ENCODE measurements at places on chromosomes 3 and 15.
A peak's percentile ranks its signal among the peaks of the same experiment; 100 is the strongest.

GRCh38 chr3:197293605-197294237 is 4.7 kb downstream of the DLG1 start:
- no peak for DNase-seq

DNA sequence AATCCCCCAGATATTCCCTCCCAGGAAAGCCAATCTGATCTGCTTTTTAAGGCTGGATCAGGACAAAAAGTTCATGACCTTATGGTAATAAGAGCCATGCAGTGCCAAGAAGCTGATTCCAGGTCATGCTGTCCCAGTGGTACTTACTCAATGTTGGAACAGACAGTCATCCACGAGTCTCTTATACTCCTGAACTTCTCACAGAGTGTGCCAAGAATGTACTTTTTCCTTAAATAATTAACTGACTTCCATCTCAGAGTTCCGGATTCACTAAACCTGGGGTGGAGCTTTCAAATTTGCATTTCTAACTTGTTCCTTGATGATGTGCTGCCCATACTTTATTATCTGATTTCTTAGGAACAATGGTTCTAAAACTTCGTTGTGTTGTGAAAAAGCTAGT is 3.4 kb upstream of the P3H2 start:
- DNase-seq, result no peak

- no peak for DNase-seq
Observed at GRCh38 chr3:59285560-59285959, 235.7 kb upstream of the CFAP20DC start.

DNA sequence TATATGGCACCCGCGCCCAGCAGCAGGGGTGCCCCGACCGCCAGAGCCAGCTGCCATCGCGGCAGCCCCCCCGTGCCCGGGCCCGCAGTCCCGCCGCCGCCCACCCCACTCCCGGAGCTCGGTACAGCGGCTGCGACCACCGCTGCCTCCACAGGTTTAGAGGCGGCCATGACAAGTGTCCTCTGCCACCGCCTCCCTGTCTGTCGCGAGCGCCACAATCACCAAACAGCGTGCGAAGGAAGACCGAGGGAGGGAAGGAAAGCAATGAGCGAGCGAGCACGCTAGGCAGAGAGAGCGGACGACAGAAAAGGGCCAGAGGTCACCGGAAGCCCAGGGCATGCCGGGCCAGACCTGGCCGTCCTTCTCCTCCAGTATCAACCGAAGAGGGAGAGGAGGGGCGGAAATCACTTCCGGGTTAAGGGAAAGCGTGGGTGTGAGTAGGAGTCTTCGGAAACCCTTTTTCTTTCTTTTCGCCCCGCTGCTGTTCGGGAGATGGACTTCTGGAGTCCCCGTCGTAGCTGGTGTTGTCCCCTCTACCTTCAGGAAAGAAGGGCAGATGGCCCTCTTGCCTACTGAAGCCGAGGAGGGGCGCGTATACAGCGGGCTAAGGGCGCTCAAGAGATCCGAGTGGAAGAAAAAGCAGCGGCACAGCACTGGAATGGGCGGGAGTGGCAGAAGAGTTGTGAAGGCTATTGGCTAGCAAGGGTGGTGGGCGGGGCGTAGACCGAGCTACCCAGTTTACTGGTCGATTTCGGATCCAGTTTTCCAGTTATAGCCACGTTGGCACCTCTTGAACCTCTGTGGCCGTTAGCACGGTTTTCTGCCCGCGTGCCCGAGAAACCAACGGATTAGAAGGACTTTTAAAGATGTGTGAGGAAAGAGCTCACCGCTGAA is at the start of the genes LNP1 and TOMM70:
Gene LNP1, plus strand, starts transcription at position 760 of the 894 bp plus-strand sequence. CDS start 28,191 bp downstream, outside the sequence.
Gene TOMM70, minus strand, starts transcription at position 310 of the 894 bp plus-strand sequence. Its CDS starts 140 bp downstream, at position 170.
- peak; percentile 85 for DNase-seq

- DNase-seq, result no peak
Observed at GRCh38 chr15:90603893-90604292, 74.2 kb downstream of the CRTC3 start.

- DNase-seq, result no peak
Observed at GRCh38 chr15:67024998-67025368, 40.4 kb upstream of the SMAD3 start.

- DNase-seq, result no peak
Observed at GRCh38 chr3:94593526-94594150, 530.8 kb downstream of the NSUN3 start.

- no peak for DNase-seq
Observed at GRCh38 chr3:154582501-154582900, 152.5 kb upstream of the GPR149 start.

- DNase-seq, result no peak
Observed at GRCh38 chr15:29835301-29835700, 13.0 kb upstream of the TJP1 start.

DNA sequence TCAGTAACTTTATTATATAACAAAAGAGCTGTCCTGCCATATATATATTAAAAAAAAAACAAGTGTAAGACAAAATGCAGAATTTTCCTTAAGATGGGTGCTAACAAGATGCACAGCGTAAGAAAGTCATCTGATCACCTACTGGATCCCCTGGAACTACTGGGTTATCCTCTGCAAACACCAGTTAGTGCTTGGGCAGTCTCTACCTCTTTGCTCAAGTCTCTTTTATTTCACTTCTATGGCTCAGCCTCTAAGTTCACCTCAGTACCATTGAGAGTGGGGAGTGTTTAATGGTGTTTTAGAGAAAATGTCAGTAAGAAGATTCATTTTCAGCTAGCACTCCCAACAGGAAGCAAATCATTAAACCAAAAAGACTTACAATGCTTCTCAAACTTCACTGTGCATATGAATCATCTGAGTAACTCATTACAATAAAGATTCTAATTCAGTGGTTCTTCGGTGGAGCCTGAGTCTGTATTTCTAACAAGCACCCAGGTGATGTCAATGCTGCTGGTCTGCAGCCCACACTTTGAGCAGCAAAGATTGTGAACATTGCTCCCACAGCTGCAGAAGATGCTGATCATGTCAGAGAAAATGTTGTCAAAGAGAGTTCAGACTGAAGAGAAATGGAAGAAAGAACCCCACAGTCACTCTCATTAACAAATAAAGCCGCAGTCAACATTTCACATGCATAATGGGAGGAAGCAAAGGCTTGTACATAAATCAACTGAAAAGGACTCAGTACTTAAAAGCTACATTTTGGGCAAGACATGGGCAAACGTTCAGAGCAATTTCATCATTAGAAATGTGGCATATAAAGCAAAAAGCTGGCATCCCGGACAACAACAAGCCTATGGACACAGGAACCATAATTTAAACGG is 227.1 kb upstream of the ATP11B start:
- no peak for DNase-seq

DNA sequence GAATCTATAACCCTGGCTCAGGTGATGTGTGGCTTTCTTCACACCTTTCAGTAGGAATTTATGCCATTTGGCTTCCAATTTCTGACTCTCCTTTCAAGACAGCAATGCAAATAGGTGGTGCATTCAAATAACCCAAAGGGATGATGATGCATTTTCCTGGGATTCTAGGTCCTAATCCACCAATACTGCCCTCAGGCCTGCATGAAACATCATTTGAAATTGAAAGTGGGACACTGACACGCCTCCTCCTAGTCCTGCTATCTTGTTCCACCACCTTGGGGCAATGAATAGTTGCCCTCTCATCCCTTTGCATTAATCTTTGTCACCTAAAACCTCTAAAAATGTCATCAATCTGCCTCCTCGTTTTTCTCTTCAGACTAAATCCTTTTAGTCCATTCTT is 198.4 kb upstream of the ST8SIA2 start:
- DNase-seq, result no peak

DNA sequence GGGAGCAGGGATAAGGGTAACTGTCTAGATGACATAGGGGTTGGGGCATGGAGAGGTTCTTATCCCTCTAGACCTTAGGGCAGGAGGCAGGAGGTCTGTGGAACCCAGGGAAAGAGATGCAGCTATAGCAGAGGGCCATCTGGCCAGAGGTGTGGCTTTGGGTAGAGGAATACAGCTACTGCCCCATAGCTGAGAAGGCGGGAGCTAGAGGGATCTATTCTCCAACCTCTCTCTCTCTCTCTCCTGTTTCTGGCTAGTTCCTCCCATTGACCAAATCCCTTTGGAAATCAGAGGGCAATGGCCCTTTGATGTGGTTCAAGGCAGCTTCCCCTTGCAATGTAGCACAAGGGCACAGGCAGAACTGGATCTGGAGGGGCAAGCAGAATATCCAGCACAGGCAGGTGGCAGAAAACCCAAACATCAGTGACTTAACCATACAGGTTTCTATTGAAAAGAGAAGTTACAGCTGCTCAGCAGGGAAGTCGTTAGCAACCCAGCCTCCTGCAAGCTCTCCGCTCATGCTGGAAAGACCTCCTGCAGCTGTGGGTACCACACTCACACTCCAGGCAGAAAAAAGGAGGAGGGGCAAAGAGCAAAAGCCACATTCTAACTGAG is 22.3 kb upstream of the LMOD3 start:
- DNase-seq, result no peak

- no peak for DNase-seq
Observed at GRCh38 chr3:124620600-124621063, 109.6 kb upstream of the UMPS start.

GRCh38 chr3:174216946-174217718 is 642.0 kb upstream of the NAALADL2 start:
- DNase-seq, result no peak

DNA sequence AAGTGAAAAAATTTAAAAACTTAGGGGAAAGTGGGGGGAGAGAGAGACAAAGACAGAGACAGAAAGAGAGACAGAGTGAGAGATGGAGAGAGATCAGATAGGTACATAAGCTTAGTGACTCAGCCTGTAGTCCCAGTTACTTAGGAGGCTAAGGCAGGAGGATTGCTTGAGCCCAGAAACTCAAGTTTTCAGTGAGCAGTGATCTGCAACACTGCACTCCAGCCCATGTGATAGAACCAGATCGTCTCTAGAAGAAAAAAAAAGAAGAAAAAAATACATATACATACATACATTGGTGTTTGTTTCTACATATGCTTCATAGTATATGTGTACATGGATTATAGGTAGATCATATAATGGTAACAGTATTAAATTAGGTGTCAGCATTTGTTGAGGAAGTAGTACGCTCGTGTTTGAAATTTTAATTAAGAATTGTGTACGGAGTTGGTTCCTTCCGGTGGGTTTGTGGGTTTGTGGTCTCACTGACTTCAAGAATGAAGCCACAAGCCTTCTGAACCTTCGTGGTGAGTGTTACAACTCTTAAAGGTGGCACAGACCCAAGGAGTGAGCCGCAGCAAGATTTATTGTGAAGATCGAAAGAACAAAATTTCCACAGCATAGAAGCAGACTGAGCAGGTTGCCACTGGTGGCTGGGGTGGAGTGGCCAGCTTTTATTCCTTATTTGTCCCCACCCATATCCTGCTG is 38.3 kb upstream of the SNRPN start:
- DNase-seq, result no peak

DNA sequence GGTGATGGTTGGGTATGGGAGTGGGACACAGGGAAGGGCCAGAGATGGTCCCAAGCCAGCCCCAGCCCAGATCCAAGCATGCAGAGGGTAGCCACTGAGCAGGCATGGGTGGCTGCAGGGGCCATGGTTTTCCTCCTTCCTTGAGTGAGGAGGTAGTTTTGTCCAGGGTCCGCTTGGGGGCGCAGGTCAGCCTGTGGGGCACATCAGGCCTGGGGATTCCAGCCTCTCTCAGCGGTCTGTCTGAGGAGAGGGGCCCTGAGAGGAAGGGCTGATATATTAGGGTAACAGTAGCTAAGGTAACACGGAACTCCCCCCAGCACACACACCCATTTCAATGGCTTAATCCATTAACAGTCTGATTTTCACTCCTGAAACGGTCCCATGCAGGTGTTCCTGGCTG is 22.7 kb upstream of the LCTL start:
- no peak for DNase-seq

DNA sequence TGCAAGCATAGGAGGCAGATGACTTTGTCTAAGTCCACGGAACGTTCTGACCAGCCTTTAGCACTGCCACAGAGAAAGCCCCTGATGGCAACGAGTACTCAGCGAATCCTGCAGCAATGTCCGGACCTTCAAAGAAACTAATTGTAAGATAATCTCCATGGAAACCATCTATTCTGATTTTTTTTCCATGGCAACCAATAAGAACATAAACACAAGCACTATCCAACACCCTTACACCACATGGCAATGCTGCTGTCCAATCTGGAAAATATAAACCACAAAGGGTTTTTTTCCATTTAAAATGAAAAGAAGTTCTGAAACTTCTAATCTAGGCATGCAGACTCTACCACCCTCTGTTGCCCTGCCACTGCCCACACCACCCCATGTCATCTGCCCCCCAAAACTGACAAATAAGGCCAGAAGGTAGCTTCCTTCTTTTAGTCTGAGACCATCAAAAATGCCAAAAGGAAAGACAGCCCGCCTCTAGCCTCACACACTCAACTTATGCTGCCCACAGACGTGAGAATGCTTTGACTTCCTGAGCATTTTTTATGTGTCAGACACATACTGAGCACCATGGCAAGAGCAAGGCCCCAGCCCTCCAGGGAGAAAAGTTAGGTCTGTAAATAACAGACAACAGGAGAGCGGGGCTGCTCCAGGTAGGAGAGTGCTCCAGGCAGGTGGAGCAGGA is 44.5 kb downstream of the POC1A start:
- no peak for DNase-seq

- no peak for DNase-seq
Observed at GRCh38 chr3:106963442-106963841, 413.8 kb upstream of the CCDC54 start.

DNA sequence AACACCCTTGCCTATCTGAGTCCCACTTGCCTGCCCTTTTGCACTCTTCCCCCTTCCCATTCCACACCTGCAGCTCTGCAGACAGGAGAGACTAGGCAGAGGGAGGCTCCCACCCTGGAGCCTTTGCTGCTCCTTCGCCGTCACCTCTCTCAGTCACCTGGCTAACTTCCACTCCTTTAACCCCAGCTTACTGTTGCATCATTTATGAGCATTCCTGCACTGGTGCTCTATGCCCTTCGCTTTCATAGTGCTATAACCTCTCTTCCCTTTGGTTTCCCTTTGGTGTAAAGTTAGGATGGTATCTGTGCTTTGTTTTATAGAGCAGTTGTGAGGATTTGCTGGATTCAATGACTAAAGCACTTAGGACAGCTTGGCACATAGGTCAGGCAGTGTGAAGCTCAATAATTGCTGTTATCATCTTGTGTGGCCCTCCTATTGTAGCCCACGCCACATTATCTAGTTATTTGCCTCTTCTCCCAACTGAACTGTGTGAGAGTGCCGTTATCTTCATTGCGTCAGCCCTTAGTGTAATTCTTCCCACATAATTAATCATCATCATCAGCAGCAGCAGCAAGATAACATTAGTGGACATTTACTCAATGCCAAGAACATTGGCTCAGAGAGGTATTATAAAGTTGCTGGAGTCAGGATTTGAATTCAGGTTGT is 253.9 kb downstream of the CACNA2D3 start:
- DNase-seq, result no peak

DNA sequence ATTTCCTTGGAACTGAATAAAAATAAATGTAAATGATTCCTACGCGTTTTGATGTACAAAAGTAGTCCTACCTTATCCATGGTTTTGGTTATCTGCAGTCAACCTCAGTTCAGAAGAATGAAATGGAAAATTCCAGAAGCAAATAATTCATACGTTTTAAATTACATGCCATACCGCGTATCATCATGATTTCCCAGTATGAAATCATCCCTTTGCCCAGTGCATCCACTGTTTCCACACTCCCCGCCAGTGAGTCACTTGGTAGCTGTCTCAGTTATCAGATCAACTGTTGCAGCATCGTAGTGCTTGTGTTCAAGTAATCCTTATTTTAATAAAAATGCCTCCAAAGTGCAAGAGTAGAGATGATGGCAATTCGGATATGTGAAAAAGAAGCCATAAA is 9.1 kb upstream of the MFSD1 start:
- no peak for DNase-seq

GRCh38 chr15:42808913-42809312 is 72.0 kb upstream of the CDAN1 start:
- no peak for DNase-seq
